ENCODE measurements at places on chromosomes 12 and 14.

- DNase-seq, result no peak
These were observed 338.5 kb downstream of the FSCB start for GRCh38 chr14:44168566-44168965.

- DNase-seq, result no peak
These were observed 19.7 kb upstream of the NUDT4 start for GRCh38 chr12:93358058-93358457.

DNA sequence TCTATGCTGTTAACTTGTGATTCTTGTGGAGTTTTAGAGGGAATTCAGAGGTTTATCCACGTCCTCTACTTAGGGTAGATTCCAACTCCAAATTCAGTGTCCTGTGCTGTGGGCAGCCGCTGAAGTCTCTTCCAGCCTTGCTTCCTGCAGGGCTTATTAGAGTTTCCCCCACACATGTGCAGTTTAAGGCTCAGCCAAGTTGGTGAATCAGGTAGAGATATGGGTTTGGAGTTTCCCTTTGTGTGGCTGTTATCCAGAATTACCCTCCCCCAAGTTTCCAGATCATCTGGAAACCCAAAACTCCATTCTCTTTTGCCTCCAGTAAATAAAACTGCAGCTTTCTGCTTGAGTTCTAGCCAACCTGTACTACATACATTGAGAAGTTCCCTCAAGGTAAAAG lies 853.7 kb downstream of the GALC start:
- DNase-seq, result no peak

DNA sequence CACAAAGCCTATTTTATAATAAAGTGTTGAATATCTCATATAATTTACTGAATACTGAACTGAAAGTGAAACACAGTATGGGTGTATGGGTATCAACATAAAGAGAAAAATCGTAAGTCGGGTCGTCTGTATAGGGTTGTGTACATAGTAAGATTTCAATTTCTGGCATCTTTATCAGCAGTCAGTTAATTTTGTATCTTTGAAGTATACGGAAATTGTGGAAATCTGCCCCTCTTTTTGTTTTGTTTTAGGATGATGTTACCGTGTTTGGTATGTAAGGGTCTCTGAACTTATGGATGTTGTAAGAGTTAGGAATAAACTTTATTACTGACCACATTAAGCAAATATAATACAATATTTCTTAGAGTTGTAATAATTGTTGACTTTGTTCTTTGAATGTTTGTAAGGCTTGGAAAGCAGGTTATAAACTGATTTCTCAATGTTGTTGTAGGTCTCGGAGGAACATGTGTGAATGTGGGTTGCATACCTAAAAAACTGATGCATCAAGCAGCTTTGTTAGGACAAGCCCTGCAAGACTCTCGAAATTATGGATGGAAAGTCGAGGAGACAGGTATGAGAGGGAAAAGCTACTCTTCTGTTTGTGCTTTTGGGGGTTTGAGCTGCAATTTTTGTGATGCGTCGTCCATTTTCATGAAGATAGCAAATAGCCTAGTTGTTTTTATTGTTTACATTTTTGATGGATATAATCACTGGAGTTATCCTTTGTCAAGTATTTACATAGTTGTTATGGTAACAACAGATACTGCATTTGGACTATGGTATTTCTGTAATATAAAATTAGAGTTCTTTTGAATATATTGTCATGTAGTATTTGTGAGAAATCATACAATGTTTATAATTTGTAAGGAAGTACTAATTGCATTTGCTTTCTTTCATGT lies 12.0 kb downstream of the EID3 start:
- no peak for DNase-seq

DNA sequence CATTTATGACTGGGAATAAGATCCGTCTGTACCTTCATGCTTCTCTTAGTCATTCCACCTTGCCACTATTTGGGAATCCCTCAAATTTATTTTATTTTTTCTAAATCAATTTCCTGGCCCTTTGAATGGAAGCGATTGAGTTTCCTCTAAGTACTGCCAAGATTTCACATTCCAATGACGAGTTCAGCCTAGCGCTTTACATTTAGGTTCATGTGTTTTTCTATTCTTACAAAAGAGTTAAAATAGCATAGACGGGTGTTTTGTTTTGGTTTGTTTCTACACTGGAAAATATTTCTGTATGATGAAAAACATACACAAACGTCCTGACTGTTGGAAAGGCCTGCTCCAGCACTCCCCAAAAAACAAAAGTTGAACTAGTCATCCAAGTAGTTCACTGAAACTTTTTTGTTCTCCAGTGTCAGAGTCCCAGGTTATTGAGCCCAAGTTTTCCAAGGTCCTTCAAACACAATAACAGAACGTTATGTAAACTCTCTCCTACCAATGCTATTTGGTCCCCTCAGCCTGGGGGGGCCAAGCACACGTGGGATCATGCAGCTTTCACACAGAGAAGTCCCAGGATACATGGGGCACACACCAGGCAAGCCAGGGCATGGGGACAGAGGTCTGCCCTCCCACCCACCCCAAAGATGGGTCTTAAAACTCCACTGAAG lies 74.8 kb upstream of the FOXN3 start:
- DNase-seq, result no peak

GRCh38 chr12:51661836-51662235 lies 70.8 kb downstream of the SCN8A start:
- DNase-seq, result no peak

DNA sequence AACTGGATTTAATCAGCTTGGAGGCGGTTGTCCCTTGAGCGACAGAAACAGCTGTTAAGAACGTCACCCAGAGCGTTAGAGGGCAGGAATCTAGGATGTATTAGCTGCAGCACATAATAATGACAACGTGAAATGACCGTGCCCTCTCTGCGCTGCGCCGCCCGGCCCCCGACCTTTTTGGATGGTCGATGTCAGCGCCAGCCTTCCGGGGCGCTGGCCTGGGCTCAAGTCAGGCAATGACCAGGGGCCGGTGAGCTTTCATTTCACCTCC lies 427 bp upstream of the TMEM120B start:
- DNase-seq, result no peak
